Cardiac septum (tissue), 1 donor: ENCODE measurements at places on chromosomes 12 and 14. TPM values are rescaled to one million over a fixed set of nuclear protein-coding genes. Genes with fewer than 3 reads are reported as not detected.

The TMBIM4 gene
- total RNA-seq, result 79.5 TPM

The MIP gene
- total RNA-seq, result 0.48 TPM

The KLRC4 gene
- not detected for total RNA-seq

DNA sequence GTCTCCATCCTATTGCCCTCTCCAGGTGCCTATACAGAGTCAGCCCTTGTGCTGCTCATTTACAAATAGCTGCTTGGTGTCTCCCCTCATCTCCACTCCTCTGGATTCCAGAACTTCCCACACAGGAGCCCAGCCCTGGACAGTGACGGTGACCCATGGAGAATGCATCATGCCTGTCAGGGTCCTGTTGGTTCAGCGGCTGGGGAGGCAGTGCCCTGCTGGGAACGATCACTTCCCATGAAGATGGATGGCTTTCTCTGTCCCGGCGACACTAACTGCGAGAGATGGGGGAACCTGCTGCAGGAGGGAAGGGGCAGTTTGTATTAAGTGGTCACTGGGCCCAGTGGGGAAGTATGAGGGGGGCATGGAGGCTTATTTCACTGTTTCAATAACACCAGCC lies 395.0 kb upstream of the TBX3 start:
- DNase-seq, result no peak

- DNase-seq, result no peak
Observed at GRCh38 chr12:108381787-108382436, 42.8 kb upstream of the CMKLR1 start.

- DNase-seq, result no peak
Observed at GRCh38 chr14:85675957-85676356, 146.0 kb downstream of the FLRT2 start.

GRCh38 chr14:99475179-99475578 lies 5.5 kb downstream of the SETD3 start:
- DNase-seq, result no peak

DNA sequence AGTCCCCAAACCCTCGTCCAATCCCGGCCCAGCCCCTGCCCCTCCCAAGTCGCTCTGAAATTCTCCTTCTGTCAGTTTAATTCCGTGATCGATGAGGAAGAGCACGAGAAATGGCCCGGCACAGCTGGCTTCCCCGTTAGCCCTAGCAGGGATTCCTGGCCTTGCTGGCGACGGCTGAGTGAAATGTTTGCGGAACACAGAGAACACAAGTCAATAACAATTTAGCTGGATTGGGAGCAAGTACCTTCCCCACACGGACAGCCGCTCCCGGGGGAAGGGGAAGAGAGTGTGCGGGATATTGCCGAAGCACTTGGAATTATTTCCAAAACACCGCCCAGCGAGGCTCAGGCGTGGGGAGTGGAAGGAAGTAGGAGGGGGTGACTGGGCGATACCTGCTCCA lies 134.6 kb downstream of the RBM19 start:
- no peak for DNase-seq
